Cardiac muscle cell (in vitro differentiated cells and primary cell): ENCODE measurements at places on chromosomes 2 and 18. TPM values are rescaled to one million over a fixed set of nuclear protein-coding genes. Genes with fewer than 3 reads are reported as not detected.
A peak's percentile ranks its signal among the peaks of the same experiment; 100 is the strongest.

Gene SNTG2
- total RNA-seq = 0.56 and 0.66 TPM in 2 replicates

DNA sequence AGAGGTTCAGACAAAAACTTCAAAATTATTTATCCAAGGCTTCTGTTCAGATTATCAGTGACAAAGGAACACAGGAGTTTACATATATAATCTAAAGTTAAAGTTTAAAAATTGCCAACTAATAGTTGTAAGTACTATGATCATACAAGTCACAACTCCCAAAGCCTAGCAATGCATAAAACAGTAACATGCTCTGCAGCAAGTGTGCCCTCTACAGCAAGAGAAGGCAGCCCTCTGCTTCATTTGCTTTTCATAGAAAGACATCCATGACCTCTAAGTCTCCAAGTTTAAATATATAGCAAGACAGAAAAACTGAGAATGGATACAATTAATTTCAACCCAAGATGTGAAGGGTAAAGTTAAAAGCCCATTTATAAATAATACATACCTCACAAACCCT is 13.3 kb downstream of the RAB1A start:
- no peak for DNase-seq

Gene GNAL
- 10.4 and 13.3 TPM in 2 replicates for total RNA-seq

DNA sequence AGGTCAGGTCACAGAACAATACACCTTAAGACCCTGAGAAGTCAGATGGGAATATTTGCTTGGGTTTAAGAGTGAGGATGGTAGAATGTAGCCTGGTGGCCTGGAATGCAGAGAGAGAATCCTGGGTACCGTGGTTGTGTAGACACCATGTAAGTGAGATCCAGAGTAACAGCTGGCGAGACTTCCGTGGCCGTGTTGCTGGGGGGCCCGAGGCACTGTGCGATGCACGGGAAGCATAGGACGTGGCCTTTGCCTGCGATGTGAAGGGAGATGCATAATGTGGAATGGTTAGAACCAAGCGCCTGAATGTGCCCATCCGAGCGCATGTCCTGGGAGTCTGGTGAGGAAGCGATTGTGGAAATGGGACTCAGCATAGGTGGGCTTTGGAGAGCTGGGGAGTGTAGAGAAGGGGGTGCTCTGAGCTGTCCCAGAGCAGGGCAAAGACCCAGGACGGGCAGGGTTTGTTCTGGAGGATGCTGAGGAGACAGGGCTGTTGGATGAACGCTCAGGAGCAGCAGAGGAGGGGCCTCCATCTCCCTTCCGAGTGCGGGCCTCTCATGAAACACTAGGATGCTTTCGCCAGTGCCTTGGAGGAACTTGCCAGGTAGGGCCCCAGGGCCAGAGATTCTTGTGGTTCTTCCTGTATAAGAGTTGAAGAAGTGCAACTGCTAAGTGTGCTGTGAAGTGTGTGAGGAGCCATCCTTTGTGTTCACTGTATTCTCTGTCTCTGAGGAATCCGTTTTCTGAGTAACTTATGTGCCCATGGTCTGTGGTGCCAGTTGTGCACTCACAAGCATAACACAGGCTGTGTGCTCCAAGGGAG is 7.1 kb downstream of the RNF144A start:
- no peak for DNase-seq

DNA sequence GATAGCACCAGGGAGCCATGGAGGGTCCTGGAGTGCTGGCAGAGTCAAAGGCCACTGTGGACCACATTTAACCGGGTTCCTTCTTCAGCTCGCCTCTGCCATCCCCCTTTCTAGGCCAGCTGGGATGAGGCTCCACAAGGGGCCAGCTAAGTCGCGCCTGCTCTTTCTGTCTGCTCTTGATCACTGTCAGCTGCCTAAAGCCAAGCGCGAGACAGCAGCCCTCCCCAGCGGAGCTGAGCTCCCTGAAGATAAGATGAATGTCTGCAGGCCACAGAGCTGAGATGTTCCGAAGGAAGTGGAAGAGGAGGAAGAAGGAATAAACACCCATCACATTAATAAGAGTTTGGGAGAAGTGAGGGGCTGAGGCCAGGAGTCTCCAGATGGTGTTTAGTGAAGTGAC is 99.6 kb downstream of the CELF4 start:
- peak; percentile 52 for DNase-seq

Gene DYNAP
- total RNA-seq = not detected in 2 replicates

Gene DNER
- 0.04 TPM in 1 of 2 replicates, not detected in the other for total RNA-seq

- no peak for DNase-seq
Measured at GRCh38 chr18:58937887-58938267, 73.2 kb downstream of the ZNF532 start.

Gene CIDEA
- not detected in 2 replicates for total RNA-seq

Gene TMEM131
- total RNA-seq = 15.3 and 19.1 TPM in 2 replicates

DNA sequence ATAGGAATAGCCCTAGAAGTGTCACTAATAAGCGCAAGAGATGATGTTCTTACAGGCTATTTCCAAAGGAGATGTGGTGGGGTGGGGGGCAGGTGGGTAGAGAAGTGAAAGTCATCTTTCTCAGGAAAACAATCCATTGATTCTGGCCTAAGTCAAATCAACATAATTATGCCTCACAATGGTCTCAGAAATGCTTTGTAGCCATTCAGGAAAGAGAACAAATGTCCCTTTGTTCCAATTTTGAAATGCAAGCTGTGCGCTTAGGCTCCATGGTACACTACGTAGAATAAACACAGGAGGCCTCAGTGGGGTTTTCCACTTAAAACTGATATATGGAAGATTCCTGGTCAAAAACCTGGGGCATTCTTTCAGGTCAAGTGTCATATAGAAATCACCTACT is 529.9 kb upstream of the KLHL29 start:
- no peak for DNase-seq

DNA sequence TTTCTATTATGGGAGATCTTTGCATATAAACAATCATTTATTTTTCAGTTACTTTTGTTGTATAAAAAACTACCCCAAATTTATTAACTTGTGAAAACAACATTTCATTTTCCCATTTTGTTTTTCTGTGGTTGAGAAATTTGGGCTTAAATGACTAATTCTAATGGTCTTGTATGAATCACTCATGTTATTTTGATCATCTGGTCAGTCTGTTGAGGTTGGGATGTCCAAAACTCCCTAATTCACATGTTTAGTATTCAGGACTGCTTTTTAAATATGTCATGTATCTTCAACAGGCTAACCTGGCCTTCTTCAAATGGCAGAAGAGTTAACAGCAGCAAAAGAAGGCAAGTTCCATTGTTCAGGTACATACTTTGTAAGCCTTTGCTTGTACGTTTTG is 788.1 kb downstream of the TRIB2 start:
- DNase-seq = no peak

GRCh38 chr2:15636972-15637785 is 45.5 kb downstream of the DDX1 start:
- peak; percentile 83 for DNase-seq

DNA sequence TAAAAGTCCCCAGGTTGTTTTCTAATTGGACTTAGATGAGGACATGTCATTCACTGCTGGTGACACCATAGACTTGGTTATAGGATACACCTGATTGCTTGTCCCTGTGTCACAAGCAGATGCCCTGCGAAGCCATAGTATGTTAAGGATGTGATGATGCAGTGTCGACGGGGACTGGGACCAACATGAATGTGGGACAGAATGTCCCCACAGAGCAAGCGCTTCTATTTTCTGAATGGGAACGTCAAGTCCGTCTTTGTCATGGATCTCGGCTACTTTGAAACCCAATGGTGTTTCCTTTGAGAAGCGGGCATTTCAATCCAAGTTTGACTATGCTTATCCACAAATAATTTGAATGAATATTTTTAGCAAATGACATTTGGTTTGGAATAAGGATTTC is 2.1 kb downstream of the GCG start:
- DNase-seq = no peak
